HepG2 (cell line): ENCODE measurements at places on chromosomes 11 and 22.
A peak's percentile ranks its signal among the peaks of the same experiment; 100 is the strongest.

GRCh38 chr11:60978546-60979380 lies 7.3 kb downstream of the CD6 start:
- DNase-seq, result no peak

GRCh38 chr22:29255064-29255621 lies 12.6 kb downstream of the RHBDD3 start:
- DNase-seq, result no peak

GRCh38 chr11:5036669-5037068 lies 9.7 kb upstream of the OR52J3 start:
- no peak for DNase-seq

- DNase-seq, result no peak
These were observed 72.8 kb downstream of the TP53I11 start for GRCh38 chr11:44877571-44878497.

DNA sequence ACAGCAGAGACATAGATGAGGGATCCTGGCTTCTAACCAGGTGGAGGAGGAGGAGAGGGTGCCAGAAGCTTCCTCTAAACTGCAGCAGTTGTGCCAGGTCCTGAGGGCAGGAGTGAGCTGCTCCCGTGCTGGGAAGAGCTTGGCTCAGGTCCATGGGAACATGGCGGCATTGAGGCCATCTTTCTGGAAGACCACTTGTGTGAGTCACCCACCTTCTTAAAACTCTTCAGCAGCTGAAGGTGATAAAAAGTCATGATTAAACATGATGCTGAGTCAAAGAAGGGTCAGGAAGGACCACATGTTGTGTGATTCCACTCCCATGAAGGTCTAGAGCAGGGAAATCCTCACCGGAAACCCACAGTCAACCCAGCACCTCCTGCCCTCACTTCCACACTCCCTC lies 35.1 kb downstream of the LINC01488 start:
- no peak for DNase-seq

- no peak for DNase-seq
These were observed 573.6 kb downstream of the BUD13 start for GRCh38 chr11:116199182-116199581.

DNA sequence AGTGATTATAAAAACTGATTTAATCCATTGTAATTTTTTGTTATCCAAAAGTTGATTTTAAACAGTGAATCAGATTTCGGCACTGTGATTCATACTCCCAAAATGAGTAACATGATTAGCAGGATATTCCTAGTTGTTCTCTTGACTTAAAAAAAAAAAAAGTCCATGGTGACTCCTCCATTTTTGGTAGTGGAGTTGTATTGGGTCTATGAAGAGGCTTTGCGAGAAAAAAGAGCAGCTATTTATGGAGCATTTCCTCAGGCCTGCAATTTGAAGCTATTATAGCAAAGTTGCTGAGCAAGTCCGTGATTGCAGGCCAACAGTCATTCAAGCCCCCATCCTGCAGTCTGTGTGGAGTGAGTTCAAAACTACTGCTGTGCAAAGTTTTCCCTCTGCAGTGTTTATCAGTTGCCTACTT lies 28.8 kb downstream of the YAP1 start:
- DNase-seq, result no peak

- DNase-seq, result no peak
These were observed 34.4 kb upstream of the SUSD2 start for GRCh38 chr22:24146791-24147353.

DNA sequence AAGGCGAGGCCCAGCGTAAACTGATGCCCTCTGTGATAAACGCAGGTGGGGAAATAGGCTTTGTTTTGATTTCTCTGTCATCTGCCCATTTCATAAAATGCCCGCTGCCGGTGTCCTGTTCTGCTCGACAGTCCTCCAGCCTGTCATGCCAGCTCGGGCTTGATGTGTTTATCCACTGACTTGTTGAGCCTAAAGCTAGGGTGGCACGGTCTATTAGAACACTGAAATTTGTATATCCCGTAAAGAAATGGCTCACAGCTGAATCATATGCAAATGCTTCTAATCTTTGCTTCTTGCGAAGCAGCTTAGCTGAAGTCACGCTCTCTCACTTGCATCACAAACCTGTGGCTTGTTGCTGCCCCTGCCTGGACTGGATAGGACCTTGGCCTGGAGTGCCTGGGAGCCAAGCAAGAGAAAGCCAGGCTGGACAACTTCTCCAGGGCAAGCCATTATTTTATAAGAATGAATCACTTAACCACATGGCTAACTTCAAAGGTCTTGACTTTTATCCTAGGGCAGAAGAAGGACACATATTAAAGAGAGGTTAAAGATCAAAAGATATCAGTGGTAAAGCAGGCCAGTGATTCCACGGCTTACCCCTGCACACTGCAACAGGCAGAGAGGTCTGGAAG lies 33.1 kb downstream of the EHF start:
- peak; percentile 92 for DNase-seq

GRCh38 chr11:93028960-93029522 lies 59.6 kb downstream of the MTNR1B start:
- no peak for DNase-seq

DNA sequence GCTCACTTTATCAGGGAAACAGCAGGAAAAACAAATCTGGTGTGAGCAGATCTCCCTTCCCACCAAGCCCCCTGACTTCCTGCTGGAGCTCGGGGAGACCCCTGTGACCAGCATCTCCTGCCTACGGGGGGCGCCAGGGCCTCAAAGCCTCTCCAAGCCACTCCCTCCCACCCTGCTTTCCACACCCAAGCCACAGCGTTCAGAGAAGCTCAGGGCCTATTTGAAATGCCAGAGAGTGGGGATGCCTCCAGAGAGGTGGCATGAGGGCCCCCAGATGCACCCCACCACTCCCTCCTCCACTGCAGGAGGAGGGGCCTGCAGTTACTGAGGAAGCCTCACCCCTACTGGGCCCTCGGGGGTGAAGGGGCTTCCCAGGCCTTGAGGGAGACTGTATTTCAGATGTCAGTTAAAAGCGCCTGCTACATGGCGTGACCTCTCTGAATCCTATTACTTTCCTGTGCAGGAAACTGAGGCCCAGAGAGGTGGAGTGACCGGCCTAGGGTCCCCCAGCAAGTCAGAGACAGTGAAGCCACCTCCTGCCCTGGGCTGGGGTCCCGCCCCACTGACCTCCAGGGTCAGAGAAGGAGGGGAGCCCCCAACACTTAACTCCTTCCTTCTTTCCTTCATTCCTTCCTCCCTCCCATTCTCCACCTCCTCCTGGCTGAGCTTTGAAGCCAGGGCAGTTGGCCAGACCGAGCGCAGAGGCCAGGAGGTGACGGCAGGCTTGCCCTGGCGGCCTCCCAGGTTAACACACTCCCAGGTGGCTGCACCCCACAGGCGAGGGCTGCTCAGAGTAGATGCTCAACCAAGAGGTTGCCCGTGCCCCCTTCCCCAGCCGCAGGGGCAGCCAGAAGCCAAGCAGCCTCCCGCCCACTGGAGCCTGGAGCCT lies 6.0 kb upstream of the CDKN1C start:
- DNase-seq, result peak; percentile 30

- DNase-seq, result no peak
These were observed 39.0 kb upstream of the KIRREL3 start for GRCh38 chr11:127039591-127039990.

- DNase-seq, result no peak
These were observed 364.5 kb downstream of the NTM start for GRCh38 chr11:131734871-131735270.

DNA sequence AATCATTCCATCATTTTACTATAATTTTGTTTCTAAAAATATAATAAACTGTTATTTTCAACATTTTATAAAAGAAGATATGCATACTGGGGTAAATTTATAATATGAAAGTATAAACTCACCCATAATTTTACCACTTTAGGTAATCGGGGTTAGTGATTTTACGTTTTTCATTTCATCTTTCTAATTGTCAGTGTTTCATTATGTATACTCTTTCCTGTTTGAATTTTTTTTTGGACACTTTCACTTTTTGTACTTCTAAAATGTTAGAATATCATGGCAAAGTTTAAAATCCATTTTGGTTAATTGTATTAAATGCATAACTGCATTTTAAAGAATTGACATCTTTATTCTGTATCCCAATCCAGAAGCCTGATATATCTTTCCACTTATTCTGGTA lies 115.8 kb downstream of the METTL15 start:
- DNase-seq, result no peak

- no peak for DNase-seq
These were observed 46.9 kb downstream of the MSANTD4 start for GRCh38 chr11:105975128-105975527.

DNA sequence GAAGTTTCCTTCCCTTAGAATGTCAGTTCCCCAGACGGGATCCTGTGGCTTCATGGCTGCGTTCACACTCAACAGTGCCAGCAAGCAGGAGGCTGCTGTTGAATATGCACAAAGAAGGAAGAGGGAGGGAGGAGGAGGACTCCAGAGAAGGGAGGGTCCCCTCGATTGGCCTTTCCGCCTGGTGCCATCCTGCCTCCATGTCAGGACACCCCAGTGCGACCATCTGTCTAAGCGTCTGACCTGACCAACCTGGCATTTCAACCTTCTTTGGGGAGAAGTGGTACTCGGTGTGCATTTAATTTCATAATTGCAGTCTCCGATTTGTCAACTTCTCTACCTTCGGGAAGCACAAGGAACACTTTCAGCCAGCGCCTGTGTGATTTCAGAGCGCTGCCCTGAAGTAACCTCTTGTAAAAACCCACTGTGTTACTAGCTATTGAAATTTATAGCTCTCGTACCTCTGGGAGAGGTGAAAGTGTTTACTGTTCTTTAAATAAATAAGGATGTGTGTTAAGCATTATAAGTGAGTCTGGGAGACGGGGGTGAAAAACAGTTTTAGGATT lies 1491.9 kb downstream of the TBC1D22A start:
- DNase-seq, result no peak

DNA sequence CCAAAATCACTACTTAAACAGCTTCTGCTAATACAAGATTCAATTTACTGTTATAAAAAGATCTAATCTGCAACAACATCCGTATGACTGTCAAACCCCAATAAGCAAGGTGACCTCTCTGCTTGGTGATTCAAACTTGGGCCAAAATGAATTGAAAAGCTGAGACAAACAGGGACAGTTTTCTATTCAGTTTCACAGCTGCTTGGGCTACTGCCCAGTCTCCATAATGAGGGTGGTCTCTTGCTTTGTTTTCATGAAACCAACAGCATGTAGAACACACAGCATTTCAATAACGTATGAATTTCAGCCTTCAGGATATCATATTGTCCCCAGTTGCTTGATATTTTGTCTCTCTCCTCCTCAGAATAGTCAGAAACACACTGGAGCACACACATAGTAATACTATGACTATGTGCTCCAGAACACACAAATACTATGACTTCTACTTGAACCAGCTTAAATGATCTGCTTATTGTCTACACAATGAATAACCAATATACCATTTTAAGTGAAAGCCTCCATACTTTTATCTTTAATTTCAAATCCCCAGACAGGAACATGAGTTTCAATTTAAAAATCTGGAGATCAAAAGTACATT lies 285.0 kb downstream of the TTC28 start:
- no peak for DNase-seq

DNA sequence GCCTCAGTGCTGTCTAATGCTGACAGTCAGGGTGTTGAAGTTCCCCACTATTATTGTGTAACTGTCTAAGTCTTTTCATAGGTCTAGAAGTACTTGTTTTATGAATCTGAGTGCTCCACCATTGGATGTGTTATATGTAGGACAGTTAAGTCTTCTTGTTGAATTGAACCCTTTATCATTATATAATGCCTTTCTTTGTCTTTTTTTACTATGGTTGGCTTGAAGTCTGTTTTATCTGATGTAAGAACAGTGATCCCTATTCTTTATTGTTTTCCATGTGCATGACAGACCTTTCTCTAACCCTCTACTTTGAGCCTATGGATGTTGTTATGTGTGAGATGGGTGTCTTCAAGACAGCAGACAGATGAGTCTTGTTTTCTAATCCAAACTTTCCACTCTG lies 107.8 kb upstream of the C11orf58 start:
- DNase-seq, result no peak

- DNase-seq, result no peak
These were observed 32.7 kb downstream of the ZNF143 start for GRCh38 chr11:9493492-9493891.

- DNase-seq, result no peak
These were observed 10.5 kb downstream of the CTSC start for GRCh38 chr11:88327061-88327460.

DNA sequence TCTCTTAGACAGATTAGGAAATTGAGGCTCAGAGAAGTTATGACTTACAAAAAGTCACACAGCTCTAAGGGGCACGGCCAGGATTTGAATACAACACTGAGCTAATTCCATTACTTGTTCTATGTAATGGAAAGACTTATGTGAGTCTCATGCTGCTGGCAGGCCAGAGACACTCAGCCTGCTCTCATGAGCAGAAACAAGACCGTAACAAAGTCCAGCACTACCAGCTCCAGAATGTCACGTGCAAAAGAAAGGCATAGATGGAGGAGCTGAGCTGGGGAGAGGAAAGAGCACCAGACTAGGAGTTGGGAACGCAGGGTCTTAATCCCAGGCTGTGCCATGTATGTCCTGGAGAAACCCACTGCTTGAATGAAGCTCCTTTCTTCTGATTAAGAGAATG lies 1.8 kb downstream of the CHRDL2 start:
- DNase-seq, result no peak

- DNase-seq, result no peak
These were observed 52.5 kb upstream of the SUSD2 start for GRCh38 chr22:24128631-24129262.

DNA sequence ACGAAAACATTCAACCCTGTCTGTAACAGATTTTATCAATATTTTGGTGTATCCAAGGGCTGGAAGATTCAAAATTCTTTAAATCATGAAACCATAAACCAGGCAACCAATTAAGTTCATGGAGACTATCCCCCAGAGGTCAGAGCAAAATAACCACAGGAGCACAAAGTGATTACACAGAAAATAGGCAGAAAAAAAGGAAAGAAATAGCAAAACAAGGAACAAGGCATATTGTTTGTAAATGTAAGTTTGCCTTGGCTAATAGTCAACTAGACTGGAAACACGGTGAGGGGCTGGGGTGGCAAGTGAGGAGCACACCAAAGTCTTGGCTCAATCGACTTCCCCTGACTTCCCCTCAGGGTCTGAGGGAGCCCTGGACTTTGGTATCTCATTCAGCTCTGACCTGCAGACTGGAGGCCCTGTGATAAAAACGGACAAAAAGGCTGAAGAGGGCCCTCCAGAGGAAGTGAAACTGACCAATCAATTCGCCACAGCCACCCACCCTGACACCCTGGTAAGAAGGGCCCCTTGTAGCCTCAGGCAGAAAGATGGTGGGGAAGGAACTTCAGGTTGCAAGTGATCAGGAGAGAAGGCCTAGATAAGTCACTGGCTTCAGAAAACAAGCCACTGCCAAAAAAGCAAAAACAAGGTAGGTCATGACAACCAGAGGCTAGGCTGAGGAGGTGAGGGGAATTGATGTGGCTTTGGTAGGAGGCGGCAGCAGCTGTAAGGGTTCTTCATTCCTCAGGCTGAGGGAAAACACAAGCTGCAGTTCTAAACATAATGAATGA lies 1.8 kb downstream of the SIK3 start:
- DNase-seq, result peak; percentile 78

GRCh38 chr11:90294526-90294925 lies 71.7 kb upstream of the CHORDC1 start:
- DNase-seq, result no peak

GRCh38 chr22:19871023-19871844 lies 16.6 kb upstream of the GNB1L start:
- DNase-seq, result no peak
